ENCODE measurements at places on chromosomes 6 and 20. TPM values are rescaled to one million over a fixed set of nuclear protein-coding genes. Genes with fewer than 3 reads are reported as not detected.

The GRIK2 gene
- total RNA-seq, result not detected

The HLA-DMB gene
- total RNA-seq, result 0.39 TPM

The TUBE1 gene
- 14.0 TPM for total RNA-seq

The KIFC1 gene
- total RNA-seq, result 63.4 TPM

The CYP21A2 gene
- total RNA-seq, result 0.32 TPM

The HLA-DPB1 gene
- 2.3 TPM for total RNA-seq

The RUNX2 gene
- not detected for total RNA-seq

The FOXO3 gene
- total RNA-seq, result 15.7 TPM

The EPPIN gene
- not detected for total RNA-seq

The AIG1 gene
- total RNA-seq, result 17.7 TPM

The MRPL18 gene
- total RNA-seq, result 70.8 TPM

The ESR1 gene
- not detected for total RNA-seq

The PDE7B gene
- 21.3 TPM for total RNA-seq

The HDDC2 gene
- 12.6 TPM for total RNA-seq

The BFSP1 gene
- total RNA-seq, result 3.7 TPM

The C20orf204 gene
- total RNA-seq, result 5.8 TPM

The TAGAP gene
- not detected for total RNA-seq

The ANKRD6 gene
- 9.6 TPM for total RNA-seq

The GPX5 gene
- total RNA-seq, result not detected

The VWA7 gene
- 0.25 TPM for total RNA-seq

The NOX3 gene
- not detected for total RNA-seq

The PFDN6 gene
- total RNA-seq, result 63.5 TPM

The SSR1 gene
- 149 TPM for total RNA-seq
